ENCODE measurements at places on chromosomes 1 and 21.
A peak's percentile ranks its signal among the peaks of the same experiment; 100 is the strongest.

- no peak for DNase-seq
Observed at GRCh38 chr1:226653311-226653921, 85.7 kb downstream of the ITPKB start.

DNA sequence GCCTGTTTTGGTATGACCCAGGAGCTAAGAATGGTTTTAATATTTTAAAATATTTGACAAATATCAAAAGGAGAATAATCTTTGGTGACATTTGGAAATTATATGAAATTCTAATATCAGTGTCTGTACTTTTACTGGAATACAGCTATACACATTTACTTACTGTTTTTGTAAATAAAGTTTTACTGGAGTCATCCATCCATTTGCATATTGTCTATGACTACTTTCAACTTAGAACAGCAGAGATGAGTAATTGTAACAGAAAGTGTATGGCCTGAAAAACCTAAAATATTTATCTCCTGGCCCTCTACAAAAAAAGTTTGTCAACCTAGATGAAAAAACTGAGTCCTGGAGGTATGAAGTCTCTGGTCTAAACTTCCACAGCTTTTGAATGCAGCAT lies 5.8 kb upstream of the MAP3K7CL start:
- DNase-seq: no peak

DNA sequence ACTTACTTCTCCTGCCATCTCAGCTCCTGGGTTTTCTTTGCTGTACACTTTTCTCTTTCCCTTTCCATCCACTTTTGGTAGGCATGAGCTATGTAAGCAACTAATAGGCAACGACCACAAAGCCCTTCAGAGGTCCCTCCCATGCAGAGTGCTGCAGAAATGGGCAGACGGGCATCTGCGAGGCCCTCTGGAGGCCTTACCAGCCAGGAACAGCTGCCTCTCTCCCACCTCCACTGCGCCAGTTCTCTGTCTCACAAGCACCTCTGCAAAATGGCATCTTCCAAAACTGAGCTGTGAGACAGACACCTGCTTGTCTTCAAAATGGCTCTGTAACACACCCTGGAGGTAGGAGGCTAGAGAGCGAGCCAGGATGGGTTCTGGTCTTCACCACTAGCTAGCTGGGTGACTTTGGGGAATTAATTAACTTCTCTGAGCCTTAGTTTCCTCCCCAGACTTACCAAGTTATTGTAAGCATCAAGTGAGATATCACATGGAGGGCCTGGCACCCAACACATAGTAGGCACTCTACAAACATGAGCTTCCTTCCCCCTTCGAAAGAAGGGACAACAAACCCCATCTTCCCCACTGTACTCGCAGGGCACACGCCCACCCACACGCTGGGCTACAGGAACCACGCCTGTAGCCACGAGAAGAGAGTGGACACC lies 62.0 kb downstream of the BCAR3 start:
- no peak for DNase-seq

GRCh38 chr1:197994907-197995407 lies 77.8 kb downstream of the LHX9 start:
- no peak for DNase-seq

GRCh38 chr1:204924013-204924759 lies 53.5 kb downstream of the NFASC start:
- DNase-seq: no peak

DNA sequence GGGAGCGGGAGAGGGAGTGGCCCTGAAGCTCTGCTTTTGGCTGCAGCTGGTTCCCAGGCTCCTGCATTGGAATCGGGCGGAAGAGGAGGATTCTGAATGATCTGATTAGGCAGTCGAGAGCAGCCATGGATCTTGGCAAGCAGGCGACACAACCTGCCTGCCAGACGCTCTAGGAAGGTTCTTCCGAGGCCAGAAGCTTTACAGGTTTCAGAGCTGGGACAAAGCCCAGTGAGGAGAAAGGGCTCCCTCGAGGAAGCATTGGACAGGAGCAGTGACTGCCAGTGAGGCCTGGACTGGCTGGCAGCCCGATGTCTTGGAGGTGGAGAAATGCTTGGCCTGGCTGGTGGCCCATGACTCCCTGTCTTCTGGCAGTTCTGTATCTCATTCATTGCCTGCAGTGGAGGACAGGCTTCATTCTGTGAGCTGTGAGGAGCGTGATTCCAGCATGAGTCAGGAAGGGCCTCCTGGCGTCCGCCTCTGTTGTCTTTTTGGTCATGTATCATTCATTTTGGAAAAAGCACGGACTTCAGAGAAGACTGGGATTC lies 132.7 kb upstream of the IPO9 start:
- DNase-seq: no peak

DNA sequence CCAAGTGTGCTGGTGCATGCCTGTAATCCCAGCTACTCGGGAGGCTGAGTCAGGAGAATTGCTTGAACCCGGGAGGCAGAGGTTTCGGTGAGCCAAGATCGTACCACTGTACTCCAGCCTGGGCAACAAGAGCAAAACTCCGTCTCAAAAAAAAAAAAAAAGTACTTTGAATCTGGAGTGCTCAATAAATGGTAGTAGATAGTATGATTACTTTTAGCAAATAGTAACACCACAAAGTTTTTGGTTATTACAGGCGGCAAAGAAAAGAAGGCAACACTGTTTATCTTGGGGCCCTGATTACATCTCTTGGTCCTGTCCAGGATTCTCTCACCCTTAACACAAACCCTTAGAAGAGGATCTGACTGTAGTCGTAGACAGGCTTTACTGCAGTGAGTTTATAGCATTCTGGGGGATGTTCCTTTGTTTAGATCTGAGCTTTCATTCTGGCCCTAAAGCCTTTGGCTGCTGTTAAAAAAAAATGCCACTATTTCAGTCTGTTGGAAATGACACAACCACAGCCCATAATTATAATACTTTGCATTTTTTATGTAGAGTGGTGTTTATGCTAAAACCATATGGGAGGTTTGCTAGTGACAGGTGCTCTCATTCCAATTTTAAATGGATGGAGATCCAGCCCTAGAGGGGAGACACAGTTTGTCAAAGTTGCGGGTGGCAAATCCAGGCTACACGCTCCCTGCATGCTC lies 79.7 kb upstream of the SLC2A1 start:
- DNase-seq: no peak

DNA sequence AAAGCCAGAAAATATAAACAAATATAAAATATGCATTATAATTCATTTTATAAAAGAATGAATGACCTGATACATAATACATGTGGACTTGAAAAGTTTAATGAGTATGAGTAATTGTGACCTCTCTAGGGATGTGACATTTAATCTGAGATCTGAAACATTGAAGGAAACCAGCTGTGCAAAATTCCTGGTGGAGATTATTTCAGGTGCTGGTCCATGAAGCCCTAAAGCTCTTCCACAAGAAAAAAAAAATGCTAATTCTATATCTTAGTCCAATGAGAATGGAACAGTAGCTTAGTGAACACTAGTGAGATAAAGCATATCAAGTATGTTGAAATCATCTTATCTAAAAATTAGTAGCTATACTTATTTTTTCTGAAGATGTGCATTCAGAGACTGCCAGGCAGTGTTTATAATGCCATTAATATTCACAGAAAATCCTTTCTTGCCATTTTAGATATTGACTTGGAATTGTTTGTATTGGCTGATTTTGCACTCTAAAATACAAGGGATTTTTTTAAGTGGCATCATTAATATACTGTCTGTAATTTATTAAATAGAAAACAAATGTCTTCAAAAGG lies 1485.9 kb downstream of the PLA2G4A start:
- DNase-seq: no peak

DNA sequence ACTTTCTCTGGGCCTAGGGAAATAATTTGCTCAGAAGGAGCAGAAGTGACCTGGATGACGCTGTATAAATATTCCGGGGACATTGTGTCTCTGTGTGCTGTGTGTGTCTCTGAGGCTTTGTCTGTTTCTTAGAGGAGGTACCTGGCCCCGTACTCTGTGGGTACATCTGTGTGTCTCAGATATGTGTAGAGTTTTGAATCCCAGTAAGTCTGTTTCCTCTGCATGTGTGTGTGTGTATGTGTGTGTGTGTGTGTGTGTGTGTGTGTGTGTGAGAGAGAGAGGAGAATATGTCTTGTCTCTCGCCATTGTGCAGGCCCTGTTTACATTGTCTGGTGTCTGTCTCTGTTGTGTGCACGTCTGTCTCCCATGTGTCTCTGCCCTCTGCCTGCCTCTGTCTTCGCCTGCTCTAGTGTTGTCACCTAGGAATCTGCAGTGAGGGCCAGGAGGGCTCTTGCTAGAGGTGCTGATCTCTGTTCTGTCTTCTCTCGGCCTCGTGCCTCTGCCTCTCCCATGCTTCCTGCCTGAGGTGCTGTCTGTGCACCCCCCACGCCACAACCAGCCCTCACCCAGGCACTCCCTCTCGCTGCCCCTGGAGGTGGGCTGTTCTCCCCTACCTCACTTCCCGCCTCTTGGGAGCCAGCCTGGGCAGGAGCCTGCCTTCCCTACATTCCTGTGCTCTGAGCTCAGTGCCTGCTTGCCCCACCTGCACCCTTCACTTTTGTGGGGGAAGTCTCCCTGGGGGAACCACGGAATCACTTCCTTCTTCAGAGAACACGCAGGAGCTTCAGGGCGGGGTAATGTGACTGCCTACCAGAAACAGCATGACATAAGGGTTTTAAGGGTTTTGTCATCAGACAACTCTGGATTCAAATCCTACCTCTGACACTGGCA lies 5.9 kb downstream of the MAP7D1 start:
- no peak for DNase-seq

- DNase-seq: no peak
Observed at GRCh38 chr1:119859647-119860046, 36.7 kb downstream of the ADAM30 start.

DNA sequence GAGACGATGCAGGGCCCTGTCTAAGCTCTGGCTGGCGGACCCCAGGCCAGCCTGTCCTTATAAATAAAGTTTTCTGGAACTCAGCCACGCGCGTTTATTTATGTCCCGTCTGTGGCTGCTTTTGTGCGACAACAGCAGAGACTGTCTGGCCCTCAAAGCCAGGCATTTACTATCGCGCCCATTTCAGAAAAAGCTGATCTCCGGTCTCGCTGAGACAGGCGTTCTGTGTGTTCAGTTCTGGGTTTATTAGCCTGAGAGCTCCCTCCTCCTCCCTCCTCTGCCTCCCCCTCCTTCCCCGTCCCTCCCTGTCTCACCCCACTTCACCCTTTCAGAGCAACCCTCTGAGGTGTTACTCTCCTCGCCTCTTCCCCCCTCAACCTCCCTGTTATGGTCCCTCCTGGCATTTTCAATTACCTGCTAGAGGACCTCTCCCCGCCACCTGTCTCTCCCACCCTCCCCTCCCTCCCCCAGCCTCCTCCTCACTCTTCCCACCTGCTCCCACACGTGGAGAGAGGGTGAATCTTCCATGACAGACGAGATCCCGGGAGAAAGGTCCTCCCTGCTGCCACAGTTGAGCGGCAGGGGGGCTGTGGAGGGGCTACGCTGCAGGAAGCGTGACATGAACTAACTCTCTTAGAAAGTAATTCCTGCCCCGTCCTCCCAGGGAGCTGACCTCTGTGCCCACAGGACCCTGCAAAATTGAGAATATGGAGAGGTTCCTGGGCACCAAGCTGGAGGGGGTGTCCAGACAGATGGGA lies 59.9 kb downstream of the SPSB1 start:
- DNase-seq: peak; percentile 65

GRCh38 chr1:53620061-53620855 lies 118.7 kb downstream of the GLIS1 start:
- no peak for DNase-seq

DNA sequence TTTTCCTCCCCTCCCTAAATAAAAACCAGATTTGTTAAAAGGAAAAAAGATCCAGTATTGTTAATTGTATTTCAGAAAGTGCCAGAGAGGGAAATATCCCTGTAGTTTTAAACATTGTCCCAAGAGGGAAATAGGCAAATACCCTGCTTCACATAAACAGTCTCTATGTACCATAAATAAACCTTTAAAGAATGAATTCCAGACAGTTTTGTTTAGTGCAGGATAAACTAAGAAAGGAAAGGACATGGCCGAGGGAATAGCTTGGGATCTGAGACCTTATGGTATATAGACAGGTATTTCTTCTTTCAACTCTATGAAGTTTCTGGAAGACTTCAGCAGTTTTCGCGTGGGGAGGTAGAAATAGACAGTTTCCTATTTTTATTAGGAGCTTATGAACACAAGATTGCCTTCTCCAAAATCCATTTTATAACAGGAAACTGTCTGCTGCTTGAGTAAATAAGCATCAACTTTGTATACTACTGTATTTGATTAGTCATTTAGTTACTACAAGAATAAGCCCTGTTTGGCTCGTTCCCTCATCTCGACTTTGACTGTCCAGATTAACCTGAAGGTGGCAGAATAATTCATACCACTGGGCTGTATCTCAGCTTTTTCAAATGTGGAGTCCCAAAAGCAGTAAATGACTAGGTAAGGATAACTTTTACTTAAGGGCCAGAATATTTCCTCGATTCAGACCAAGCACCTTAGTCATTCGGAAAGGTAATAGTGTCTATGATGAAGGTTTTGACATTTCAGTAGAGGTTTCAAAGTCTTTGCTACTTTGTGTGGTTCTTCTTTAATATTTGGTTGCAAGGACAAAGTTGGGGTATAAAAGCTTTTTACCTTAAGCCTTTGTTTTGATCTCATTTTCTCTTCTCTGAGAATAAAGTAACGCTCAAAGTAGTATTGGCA lies 177.5 kb downstream of the VPS13D start:
- no peak for DNase-seq

DNA sequence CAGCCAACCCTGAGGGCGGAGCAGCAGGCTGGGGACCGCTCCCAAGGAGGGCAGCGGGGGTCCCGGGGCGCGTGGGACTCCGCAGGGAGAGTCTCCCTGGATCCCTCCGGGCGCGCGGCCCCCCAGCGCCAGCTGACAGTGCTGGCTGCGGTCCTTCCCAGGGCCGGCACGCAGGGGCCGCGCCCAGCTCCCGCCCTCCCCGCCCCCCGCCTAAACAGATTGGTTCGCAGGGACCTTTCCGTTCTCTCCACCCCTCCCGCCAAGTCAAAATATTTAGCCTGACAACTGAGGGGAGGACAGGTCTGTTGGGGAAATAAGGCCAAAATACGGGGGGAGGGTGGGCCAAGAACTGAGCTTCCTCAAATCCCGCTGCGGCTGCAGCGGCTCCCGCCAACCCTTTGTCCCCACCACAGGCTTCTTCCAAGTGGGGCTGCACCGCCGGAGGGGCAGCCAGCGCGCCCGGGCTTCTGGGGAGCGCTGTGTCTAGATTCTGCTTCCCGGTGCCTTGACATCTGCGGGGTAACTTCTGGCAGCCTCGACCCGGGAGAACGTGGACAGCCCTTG lies at the start of gene INSRR:
Gene INSRR, minus strand, starts transcription at position 159 of the 564 bp plus-strand sequence. CDS start 496 bp downstream, outside the sequence.
- DNase-seq: no peak

DNA sequence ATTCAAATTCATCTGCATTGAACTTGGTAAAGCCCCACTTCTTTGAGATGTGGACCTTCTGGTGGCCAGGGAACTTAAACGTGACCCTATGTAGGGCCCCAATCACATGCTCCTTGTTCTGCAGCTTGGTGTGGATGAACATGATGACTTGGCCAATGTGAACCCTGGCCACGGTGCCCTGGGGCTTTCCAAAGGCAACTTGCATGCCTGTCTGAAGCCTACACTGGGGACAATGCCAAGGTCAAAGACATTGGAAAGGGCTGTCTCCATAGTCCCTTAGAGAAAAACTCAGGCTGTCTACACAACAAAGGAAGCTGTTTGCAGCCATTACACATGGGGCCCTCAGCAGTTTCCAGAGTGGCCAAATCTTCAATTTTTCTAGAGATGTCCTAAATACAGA lies 8.9 kb upstream of the VPS13D start:
- no peak for DNase-seq
